Peyer's patch (tissue), 4 donors: ENCODE measurements at places on chromosomes 6 and 20. TPM values are rescaled to one million over a fixed set of nuclear protein-coding genes. Genes with fewer than 3 reads are reported as not detected.

The SLC17A9 gene
- 5.5 TPM for total RNA-seq

The EDN1 gene
- total RNA-seq, result 17.2 TPM

The ALDH5A1 gene
- 25.6 TPM for total RNA-seq

The PABPC1L gene
- total RNA-seq, result 34.0 TPM

The BCAS4 gene
- total RNA-seq, result 2.9 TPM

The WDR46 gene
- 33.2 TPM for total RNA-seq

The TIAM2 gene
- 47.0 TPM for total RNA-seq

The SMLR1 gene
- total RNA-seq, result 24.8 TPM

The RFX6 gene
- 4.4 TPM for total RNA-seq

The TREM1 gene
- total RNA-seq, result not detected

The SPATS1 gene
- not detected for total RNA-seq

The FNDC11 gene
- total RNA-seq, result not detected

The LRFN2 gene
- total RNA-seq, result not detected

The RBL1 gene
- total RNA-seq, result 5.8 TPM
